HTR-8/SVneo (cell line): ENCODE measurements at places on chromosomes 4 and X.

DNA sequence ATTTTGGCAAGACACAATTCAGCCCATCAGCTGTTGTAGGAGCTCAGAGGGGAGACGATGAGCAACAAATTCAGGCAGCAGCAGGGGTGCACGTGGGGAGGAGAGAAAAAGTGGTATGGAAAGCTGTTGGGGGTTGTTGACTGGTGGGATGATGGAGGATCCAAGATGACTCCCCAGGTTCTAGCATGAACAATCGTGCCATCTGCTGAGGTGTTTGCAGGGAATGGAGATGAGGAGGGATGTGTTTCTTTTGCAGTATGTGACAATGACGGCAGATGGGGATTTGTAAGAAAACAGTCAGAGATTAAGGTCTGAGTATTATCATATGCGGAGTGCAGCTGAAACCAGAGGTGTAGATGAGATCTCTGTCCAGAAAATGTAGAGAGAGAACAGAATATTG lies 63.3 kb downstream of the SEL1L3 start:
- DNase-seq, result no peak

GRCh38 chr4:687048-687970 lies 1.6 kb downstream of the SLC49A3 start:
- DNase-seq, result peak; percentile 93

DNA sequence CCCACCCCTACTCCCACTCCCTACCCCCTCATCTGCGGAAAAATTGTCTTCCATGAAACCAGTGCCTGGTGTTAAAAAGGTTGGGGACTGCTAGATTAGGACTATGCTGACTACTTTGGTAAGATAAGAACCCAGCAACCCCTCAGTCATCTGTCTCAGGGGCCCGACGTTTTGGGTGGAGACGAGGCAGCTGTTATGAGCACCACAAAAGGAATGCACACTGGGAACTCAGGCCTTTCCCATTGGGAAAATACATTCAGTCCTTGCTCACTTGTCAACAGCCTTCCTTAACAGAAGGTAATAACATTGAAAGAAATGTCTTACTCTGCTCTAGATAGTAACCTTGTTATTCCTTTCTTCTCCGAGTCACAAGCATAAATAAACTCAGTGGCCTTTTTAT lies 310.8 kb downstream of the AFF2 start:
- DNase-seq, result no peak

- DNase-seq, result no peak
These were observed 15.4 kb downstream of the GK start for GRCh38 chrX:30668581-30668980.

DNA sequence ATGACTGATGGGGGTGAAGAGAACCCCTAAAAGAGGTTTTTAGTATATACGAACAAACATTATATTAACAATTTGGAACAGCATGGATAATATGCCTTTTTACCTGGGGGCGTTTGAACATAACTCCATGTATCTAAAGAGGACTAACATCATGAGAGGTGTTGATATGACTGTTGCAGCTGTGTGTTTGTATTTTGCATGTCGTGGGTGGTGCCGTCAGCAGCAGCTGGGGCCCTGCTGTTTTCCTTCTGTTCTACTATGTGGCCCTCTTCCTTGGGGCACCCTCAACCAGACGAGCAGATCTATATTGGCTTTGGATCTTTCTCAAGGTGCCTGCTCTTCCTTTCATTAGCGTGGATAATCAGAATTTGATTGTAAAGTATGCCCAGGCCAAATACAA lies 11.2 kb downstream of the GBA3 start:
- no peak for DNase-seq

DNA sequence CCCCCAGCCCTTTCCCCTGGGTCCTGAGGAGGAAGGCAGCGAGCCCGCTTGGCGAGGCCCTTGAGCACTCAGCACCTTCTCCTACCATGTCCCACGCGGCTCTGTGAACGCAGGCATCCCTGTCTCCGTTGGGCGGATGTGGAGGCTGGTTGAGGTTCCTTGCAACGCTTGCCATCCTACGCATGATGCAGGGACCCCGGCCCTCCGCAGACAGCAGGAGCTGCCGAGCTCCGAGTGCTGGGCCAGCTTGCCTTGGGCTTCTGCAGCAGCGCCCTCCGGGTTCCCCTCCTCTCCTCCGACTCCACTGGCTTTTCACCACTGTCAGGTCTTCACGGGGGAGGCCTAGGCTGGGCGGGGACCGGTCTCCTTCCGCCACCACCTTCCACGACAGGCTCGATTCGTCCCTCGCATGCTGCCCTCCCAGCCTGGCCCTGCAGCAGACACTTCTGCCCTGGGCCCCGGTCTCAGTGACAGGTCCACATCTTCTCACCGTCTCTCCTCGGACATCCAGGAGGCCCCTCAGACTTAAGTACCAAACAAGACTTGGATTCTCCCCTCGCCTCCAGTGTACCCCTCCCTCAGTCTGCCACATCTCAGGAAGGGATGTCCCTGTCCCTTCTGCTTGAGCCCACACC lies 67.6 kb upstream of the HGFAC start:
- DNase-seq, result no peak

DNA sequence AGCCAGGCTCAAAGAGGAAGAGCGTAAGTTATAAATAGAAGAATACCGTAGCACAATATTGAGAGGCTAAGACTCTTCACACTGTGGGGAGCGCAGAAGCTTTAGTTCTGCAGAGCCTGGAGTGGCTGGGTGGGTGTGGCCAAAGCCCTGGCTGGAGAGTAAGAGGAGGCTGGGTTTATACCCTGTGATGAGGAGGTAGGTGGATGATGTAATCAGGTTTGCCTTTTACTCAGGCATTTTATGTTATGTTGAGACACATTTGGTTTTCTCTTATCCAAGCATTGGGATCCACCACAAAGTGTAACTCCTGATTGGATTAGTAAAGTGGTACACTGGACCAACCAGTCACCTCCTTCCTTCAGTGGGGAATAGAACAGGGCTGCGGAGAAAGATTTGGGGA lies 13.9 kb downstream of the CDS1 start:
- DNase-seq, result no peak

GRCh38 chrX:68883800-68884199 lies 55.0 kb downstream of the EFNB1 start:
- DNase-seq, result no peak

GRCh38 chr4:67885762-67886161 lies 2.0 kb upstream of the TMPRSS11D start:
- DNase-seq, result no peak

- no peak for DNase-seq
These were observed 2.2 kb upstream of the SFRP2 start for GRCh38 chr4:153790962-153791551.

- DNase-seq, result no peak
These were observed 2.7 kb downstream of the HS6ST2 start for GRCh38 chrX:132955690-132956089.

DNA sequence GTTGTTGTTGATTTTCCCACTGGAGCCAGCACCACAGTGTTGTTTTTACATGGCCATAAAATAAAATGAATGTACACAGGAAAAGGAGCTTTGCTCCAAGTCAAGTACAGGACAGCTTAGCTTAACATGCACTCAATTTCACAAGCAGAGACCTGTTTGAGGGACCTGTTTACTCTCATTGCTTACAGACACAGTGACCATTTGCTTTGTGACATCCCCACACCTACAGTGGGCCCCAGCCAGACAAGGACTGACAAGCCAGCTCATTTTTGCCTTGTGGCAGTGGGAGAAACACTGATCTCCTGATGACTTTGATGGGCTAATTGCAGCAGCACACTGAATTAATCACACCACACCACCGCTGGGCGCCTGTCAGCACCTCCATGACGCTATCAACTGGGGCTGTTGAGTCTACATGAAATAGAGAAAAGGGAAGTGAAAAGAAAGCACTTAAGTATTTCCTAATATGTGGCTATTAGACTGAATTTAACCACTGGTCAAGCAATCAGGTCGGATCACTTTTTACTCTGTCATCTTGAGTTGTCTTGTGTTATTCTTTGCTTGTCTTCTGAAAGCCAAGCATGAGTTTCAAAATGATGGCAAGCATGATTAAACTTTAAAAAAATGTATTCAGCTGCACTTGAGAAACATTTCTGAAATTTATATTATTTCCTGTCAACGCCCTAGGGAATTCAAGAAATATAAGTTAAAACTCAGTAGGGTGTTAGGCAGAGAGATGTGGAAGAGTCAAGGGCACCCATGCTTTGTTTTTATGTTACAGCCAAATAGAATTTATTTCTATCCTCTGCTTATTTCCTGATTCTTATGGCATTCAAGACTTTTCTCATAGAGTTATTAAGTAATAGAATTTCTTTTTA lies 557.7 kb downstream of the RAB28 start:
- no peak for DNase-seq

GRCh38 chr4:109389369-109390114 lies 44.1 kb upstream of the SEC24B start:
- no peak for DNase-seq

DNA sequence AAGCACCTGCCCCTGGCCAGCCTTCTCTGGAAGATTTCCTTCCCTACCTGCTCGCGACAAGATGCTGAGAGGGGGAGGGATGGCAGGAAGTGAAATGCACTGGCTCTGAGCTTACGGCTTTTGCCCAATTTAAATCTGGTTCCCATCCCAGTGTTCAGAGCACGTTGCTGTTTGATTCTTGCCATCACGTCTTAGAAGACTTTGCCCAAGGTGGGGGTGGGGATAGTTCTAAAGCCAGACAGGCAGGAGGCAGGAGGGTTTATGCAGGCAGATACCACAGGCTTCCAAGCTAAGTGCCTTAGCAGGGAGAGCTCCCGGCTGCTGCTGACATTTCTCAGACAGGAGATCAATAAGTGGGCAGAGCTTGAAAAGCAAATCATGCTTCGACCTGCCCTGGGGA lies 393.9 kb downstream of the MID1IP1 start:
- no peak for DNase-seq

GRCh38 chr4:147117431-147117830 lies 171.8 kb upstream of the TTC29 start:
- DNase-seq, result no peak

- no peak for DNase-seq
These were observed 4.3 kb downstream of the STIM2 start for GRCh38 chr4:26864899-26865298.

DNA sequence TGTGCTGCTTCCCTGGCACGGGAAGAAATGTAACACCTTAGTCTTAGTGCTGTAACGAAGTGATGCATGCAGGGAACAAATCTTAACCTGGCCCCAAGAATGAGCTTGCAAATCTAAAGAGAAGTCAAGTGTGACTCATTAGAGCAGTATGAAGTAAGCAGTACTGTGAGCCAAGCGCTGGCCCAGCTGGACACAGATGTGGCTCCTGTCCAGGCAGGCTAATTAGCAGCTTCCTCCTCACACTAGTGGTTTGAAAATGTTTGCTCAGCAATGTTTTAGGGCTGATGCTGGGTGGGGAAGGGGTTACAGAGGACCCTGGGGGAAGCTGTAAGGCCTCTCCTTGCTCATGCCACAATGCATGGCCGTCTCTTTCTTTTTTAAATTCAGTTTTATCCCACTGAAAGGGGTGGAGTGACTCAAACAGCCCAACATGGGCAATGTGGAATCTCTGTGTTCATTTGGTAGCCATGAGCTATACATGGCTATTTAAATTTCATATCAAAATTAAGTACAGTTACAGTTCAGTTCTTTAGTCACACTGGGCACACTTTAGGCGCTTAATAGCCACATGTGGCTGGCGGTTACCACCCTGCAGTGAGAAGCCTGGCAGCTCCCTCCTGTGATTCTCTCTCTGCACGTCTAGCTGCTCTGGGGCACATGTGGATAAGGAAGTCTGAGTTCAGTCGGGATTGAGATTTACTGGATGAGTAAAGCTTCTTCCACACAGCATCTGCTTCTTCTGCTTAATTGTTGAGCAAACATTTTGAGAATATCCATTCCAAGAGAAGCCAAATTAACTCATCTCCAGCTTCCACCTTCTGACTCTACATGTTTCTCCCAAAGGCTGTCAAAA lies 48.8 kb downstream of the MAP7D2 start:
- DNase-seq, result peak; percentile 66

GRCh38 chr4:142262956-142263355 lies 583.1 kb downstream of the INPP4B start:
- DNase-seq, result no peak

- no peak for DNase-seq
These were observed 62.1 kb upstream of the LANCL3 start for GRCh38 chrX:37509349-37509748.

GRCh38 chr4:101295691-101296090 lies 51.6 kb downstream of the PPP3CA start:
- DNase-seq, result no peak

- DNase-seq, result no peak
These were observed 11.7 kb downstream of the MAGED2 start for GRCh38 chrX:54819201-54819600.

- DNase-seq, result no peak
These were observed 37.0 kb downstream of the IL21 start for GRCh38 chr4:122583906-122584305.

DNA sequence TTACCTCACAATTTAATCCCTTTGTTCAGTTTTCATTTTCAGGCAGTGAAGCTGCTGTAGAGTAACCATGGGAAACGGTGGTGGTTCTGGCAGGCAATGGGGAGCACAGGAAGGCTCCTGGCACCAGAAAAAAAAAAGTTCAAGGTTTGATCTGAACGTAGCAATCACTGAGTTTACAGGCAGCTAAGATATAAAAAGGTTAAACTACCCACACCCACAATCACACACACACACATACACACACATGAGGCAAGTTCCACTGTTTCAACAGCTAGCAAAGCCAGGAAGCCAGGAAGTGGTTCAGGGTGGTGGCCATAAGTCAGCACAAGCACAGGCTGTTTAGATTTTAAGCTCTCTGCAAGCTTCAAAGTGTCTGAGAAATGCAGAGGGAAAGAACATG lies at the start of gene SULT1B1:
Gene SULT1B1, minus strand, starts transcription at position 166 of the 400 bp plus-strand sequence. CDS start 5,403 bp downstream, outside the sequence.
- DNase-seq, result no peak
